ENCODE measurements at places on chromosomes 3 and 15.
A peak's percentile ranks its signal among the peaks of the same experiment; 100 is the strongest.

DNA sequence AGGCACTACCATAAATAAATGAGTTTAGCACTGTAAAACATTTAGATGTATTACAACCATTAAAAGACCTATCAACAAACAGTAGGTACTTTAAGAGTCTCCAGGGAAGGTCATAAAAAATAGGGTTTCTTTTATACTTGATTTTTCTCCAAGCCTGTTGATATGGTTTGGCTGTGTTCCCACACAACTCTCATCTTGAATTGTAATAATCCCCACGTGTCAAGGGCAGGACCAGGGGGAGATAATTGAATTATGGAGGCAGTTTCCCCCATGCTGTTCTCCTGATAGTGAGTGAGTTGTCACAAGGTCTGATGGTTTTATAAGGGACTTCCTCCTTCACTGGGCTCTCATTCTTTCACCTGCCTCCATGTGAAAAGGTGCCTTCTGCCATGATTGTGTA, 468.9 kb upstream of the UBE2E2 start:
- no peak for DNase-seq

DNA sequence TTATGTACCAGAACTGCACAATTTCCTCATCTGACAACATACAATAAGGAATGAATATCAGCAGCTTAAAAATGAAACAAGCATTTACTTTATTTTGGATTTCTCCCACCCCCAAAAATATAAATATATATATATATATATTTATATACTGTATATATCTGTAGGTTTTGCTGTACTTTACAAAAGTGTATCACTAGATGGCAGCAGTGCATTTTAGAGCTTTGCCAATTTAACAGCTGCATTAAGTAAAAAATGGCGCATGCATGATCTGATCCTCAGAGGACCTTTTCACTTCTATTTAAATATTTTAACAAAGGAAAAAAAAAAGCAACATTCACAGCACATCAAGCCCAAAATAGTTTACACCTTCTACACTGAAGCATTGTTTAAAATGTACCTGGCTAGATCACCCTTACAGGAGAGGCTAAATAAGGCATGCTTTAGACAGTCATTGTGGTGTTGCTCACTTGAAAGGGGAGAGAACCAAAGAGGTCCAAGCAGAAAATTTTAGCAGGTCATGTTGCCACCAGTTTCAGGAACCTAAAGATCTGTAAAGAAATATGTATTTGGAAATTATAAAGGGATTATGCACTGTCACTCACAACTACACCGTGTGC, 72.6 kb downstream of the NPTN start:
- DNase-seq, result peak; percentile 20

DNA sequence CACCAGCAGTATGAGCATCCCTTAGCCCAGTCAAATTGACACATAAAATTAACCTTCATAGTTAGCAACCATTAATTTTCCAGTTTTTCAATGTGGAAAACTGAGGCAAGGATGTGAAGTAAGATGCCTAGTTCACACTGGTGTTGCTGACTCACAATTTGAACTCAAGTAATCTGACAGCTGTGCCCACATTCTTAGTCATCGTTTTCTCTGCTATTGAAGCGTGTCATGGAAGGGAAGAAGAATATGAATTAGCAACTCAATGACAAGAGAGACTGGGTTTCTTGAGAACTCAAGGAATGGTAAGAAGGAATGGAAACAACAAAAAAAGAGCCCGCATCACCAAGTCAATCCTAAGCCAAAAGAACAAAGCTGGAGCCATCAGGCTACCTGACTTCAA, 261.4 kb downstream of the EPHA3 start:
- no peak for DNase-seq

DNA sequence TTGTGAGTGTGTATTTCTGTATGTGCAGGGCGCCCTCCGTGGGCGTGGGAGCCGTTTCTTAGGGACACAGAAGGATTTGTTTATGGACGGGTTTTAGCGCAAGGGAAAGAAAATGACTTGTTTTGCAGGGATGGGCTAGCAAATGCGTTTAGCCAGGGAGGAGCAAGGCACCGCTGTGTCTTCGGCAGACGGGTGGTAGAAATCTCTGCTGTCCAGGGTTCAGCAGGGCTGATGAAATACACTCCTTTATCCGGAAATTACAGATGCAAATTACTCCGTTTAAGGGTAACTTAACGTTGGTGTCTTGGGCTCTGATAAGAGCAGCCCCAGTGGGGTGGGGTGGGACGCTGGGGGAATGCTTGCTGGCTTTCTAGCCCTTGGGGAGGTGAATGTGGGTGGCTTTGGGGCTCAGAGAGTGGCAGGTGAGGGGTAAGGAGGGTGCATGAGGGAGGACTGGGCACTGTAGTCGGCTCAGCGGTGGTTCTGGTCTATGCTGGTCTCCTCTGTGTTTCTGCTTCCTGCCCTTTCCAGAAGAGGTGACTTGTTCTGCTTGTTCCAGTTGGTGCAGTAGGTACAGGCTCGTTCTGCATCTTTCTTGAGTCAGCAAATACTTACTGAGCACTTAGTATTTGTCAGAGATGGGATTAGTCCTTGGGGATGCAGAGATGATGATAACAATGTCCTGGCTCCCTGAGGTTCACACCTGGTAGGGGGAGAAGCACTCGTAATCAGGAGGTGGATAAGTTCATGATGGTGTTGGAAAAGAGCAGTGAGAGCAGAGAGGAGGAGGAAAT, 954 bp downstream of the SV2B start:
- DNase-seq, result no peak

- no peak for DNase-seq
These were observed 39.8 kb downstream of the ACSBG1 start for GRCh38 chr15:78194568-78194925.

DNA sequence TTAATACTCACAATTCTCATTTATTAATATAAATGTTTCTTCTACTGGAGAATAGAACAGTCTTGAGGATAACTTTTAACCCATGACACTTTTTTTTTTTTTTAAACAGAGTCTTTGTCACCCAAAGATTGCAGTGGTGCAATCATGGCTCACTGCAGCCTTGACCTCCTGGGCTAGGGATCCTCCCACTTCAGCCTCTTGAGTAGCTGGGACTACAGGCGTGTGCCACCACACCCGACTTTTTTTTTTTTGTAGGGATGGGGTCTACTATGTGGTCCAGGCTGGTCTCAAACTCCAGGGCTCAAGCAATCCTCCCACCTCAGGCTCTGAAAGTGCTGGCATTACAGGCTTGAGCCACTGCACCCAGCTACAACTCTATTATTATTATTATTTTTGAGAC, 34.5 kb downstream of the PIK3CB start:
- no peak for DNase-seq

DNA sequence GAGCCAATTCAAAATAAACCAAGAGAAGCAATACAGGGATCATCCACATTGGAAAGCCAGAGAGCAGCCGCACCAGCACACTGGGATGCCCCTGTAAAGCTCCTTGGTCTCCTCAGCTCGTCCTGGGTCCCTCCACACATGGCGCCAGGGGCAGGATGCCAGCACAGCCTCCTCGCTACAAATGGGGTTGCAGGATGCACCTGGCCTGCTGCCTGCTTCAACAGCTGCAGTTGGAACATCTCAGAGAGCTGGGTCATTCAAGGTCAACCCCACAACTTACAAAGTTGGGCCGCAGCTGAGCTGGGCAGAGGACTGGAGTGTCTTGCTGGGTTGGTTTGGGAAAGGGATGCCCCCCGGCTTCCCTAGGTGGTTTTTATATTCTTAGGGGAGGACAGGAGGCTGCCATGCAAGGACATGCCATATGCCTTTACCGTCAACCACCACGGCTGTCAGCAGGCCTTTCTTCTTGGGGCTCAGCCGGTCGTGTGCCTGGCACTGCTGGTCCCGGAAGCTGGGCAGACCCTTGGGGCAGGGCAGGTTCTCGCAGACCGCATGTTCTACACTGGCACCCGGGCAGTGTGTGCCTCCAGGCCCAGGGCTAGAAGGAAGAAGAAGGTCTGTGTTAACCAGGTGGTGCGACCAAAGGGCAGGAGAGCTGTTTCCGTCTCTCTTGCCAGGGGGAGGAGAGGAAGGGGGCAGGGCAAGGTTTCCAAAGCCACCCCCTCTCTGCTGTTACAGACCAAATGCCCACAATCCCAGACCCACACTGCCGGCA, 225.2 kb downstream of the ADAMTS17 start:
- no peak for DNase-seq

DNA sequence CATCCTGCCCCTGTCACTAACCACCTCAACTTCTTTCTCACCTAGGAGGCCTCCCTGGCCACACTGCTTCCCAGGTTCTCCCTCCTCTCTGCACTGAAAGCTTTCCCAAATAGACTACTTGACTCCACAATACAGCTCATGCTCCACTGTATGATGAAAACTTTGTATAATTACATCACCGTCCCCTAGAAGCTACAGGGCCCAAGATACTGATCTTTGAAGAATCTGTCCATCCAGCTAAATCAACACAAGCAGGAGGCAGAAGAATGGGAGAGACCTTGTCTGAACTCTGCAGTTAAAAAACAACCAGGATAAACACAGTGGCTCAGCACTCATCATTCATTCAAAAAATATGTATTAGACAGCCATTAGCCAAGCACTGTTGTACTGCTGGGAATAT, 26.4 kb upstream of the RPS17 start:
- DNase-seq, result no peak

- DNase-seq, result no peak
These were observed 315.1 kb upstream of the TBC1D5 start for GRCh38 chr3:18057471-18058091.

- DNase-seq, result no peak
These were observed 1.2 kb upstream of the HYAL2 start for GRCh38 chr3:50323614-50324199.

GRCh38 chr15:70473581-70474370, 289.6 kb downstream of the UACA start:
- DNase-seq, result no peak

GRCh38 chr3:69970827-69971226, 28.7 kb upstream of the SAMMSON start:
- DNase-seq, result no peak

GRCh38 chr3:38473229-38473628, 19.5 kb downstream of the ACVR2B start:
- no peak for DNase-seq

GRCh38 chr3:195543500-195544229, 540 bp upstream of the PPP1R2 start:
- no peak for DNase-seq

- DNase-seq, result peak; percentile 81
These were observed 45.2 kb upstream of the RASA2 start for GRCh38 chr3:141441381-141442364.

DNA sequence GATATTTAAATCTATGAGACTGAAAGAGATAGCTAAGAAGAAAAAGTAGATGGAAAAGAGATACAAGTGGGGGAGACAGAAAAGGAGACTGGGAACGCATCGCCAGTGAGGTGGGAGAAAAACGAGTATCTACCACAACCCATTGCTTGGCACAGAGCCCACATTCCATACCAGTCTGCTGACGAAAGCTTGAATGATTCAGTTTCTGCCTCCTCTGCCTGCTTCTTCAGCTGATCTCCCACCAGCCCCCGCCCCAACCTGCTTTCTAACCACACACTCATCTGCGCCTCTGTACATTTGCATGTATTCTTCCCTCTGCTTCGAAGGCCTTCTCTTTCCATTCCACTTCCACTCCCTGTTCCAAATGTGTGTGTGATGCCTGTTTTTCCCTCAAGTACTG, 188.1 kb downstream of the USP13 start:
- DNase-seq, result no peak

DNA sequence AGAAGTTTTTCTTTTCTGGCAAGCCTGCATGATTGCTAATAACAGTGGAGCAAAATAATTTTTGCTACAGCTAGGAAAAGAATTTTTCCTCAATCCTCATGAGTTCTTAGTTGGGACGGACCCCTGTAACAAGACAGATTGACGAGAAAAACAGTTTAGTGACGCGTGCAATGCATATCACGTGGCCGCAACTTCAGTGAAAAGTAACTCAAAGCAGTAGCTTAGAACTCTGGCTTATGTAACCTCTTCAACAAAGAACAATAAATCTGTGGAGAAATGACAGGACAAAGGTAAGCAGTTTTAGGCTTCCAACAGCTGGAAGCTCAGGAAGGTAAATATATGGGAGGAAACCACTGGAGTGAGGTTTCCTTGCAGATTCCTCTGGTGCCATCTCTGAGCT, 19.7 kb downstream of the FAM107A start:
- no peak for DNase-seq

DNA sequence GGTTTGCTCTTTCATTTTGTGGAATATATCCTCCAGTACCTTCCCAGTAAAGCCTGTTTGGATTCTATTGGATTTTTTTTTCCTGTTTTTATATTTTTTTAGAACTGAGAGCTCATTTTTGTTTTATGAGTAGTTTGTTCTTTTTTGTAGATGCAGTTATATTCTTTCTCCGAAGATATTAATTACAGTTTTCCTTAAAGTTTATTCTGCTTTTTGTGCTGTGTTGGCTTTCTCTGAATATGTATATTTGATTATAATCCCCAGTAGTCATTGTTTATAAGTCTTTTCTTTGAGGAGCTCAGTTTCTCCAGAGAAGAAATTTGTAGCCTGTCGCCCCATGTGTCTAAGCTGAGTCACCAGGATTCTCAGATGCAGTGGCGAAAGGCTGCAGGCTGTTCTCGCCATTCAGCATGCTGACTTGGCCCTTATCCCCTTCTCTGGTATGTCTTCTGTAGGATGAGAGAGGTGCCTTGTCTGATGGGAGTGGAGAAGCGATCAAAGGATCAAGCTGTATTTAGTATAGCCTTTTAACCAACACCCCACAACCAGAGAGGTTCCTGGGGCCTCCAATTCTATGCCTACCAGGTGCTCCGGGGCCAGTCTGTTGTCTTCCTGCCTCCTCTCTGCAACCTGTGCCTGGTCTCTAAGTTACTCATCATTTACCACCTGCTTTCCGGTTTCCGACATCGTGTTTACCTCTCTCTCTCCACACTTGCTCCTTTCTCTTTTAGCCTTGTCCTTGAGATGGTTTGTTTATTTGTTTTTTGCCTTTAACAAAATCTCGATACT, 31.7 kb upstream of the MFSD1 start:
- DNase-seq, result no peak

- DNase-seq, result no peak
These were observed 213.4 kb upstream of the PEX5L start for GRCh38 chr3:180250172-180250571.

Data from GM06990 (cell line).